ENCODE measurements at places on chromosomes 2 and 18.

- no peak for DNase-seq
Measured at GRCh38 chr2:215020283-215020682, 118.1 kb downstream of the ABCA12 start.

DNA sequence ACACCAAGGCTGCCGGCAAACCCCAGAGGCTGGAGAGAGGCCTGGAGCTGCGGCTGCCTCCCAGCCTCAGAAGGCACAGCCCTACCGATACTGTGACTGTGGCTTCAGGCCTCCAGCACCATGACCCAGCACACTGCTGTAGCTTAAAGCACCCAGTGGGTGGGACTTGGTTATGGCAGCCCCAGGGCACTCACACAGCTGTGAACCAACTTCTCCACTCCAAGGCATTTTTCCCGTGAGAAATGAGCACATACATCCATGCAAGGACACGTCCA, 199.5 kb downstream of the NDUFA10 start:
- no peak for DNase-seq

GRCh38 chr2:6924924-6925409, 7.8 kb downstream of the RNF144A start:
- DNase-seq = no peak

DNA sequence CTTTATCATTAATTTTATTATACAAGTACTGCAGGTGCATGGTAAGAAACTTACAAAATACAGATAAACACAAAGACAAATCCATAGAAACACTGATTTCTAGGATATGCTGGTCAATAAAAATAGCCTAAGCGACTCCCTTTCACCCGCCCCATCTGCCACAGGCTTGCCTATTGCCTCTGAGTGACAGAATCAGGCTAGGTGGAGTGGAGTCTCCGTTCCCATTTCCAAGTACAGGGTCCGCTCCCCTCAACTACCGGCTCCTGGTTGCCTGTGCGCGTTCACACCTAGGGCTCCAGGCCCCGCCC, 201 bp upstream of the TRAPPC12 start:
- no peak for DNase-seq

- no peak for DNase-seq
Measured at GRCh38 chr2:99974682-99975375, 167.6 kb downstream of the AFF3 start.

DNA sequence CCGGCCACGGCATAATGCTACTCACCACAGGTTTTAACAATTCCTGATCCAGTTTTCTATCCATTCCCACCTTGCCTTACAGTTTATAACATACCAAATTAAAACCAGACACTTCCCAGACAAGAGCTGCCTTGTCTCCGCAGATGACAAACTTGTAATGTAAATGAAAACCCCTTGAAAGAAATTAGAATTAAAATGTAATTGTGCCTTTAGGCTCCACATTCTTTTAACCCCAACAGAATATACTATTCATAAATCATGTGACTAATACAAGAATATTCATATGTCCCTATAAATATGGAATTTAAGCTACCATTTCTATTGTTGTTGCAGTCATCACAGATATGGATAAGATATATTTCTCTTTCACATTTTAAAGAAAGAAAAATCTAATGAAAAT, 69.9 kb upstream of the ZBTB14 start:
- no peak for DNase-seq

GRCh38 chr2:128557069-128557468, 238.4 kb upstream of the HS6ST1 start:
- no peak for DNase-seq

DNA sequence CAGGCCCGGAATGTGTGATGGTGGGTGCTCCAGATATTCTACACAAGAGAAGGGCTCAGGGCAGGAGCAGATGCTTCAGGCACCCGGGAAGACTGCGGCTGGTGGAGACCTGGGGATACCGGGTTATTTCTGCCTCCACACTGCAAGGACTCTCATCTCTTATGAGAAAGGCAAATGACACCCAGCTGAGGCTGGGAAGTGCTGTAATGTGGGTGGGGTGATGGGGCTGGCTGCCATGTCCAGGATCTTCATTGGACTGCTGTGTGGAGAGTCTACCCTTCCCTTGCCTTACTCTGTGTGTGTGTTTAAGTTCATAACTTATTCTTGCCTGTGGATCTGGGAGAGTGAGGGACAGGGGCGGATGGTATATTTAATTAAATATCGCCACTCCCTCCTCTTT, 124.1 kb downstream of the KLHL29 start:
- no peak for DNase-seq

DNA sequence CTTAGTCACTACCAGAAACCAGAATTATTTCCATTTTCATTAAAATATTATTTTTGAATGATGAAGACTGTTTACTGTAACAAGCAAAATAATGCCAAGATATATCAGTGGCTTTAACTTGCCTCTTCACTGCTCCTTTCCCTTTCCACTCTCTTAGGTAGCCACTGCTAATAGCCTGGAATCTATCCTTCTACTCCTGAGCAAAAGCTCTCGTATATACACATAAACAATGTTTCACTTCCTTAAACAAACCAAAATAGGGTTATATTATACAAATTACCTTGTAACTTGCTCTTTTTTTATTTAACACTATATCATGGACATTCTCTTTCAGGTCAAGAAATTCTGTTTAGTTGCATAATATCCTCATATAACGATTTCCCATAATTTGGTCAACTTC, 20.8 kb downstream of the IMMT start:
- DNase-seq = no peak

DNA sequence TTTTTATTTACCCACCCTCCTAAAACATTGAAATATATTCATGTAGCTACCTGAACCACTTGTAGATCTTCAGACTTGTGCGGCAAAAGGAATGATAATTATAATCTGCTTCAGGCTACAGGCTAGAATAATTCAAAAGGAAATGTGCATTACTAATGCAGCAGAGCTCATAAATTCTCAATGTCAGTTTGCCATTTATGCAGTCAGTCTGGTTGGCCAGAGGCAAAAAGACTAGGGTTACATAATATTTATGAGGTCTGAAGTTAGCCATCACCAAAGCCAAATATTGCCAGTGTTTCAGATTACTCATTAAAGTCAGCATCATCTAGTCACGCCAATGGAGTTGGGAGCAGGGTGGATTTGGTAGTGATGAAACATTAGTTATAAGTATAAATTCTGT, 38.9 kb downstream of the METAP1D start:
- DNase-seq = no peak

GRCh38 chr2:112084689-112085374, 29.8 kb downstream of the TMEM87B start:
- DNase-seq = no peak

DNA sequence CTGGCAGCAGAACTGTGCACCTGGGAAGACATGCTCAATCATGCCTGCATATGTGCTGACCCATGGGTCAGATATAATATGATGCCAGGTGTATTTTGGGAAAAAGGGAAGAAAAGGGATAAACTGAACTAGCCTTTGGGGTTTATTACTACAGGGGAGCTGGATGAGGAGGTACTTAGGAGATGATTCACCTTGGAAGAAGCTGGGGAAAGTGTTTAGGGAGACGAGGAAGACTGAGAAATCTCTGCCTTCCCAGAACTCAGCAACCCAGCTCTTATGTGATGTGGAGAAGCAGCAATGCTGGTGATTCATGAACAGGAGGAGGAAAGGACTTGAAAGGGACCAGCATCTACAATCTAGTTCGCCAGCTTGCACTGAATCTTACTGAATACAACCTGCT, 110.2 kb downstream of the BARD1 start:
- no peak for DNase-seq

- no peak for DNase-seq
Measured at GRCh38 chr2:120825370-120826259, 89.9 kb downstream of the GLI2 start.

DNA sequence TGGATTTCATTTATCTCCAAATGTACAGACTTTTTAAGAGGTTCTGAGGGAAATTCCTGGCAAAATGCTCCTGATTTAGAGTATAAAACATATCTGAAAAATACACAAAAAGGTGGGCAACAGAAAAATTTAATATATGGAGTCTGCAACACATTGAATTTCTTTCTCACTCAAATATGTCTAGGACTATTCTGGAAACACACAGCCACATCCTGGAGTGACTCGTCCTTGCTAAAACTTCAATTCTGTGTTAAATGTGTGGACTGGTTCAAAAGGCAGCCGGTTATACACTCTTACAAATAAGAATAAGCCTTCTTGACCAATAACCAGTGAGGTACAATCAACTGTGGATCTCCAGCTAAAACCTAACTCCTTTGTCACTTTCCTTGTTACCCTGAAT, 44.1 kb upstream of the RND3 start:
- no peak for DNase-seq

- no peak for DNase-seq
Measured at GRCh38 chr18:4636967-4637366, 181.9 kb upstream of the DLGAP1 start.

DNA sequence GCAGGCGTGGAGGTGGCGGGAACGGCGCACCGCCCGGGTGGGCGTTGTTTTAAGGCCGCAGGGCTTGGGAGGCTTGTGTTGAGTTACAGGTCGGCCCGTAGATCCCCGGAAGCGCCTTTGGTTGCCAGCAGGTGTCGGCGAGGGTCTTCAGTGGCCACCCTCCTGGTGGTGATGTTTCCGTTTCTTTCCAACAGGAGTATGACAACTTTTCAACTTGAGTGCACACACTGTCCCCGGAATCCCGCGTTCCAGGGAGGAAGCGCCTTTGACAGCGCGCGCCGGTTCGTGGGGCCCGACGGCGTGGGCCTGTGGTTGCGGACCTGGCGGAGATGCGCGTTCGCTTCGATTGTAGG, 1.0 kb upstream of the HDAC4 start:
- DNase-seq = no peak

DNA sequence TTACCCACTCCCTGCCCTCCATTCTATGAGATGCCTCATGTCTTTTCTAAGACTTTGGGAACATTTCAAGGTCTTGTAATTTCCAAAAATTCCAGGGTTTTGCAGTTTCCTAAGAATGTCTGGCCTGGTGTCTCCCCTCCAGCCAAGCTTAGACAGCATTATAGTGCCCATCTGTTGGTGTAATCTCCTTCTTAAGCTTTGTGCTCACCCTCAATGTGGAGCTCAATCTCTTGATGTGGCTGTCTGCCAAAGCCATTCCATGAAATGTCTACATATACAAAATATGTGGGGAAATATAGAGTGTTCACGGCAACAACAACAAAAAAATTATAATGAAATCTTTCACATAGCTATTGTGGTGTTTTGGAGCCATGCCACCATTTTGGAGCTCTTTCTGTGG, 558.4 kb downstream of the PIK3C3 start:
- no peak for DNase-seq

DNA sequence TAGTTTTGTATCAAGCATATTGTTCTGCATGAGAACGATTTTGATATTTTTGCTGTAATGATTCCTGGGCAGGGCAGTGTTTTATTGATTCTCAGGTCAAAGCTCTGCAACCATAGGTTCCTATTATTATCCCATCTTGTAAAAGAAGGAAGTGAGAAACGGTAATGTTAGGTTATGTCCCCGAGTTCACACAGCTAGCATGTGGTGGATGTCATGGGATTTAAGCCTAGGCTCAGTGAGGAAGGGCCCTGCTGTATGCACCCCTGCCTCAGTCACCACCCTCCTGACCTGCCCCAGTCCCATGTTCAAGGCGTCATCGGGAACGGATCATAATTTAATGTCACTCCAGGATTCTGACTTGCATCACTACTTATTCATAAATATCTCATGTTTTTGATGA, 10.7 kb downstream of the ACP1 start:
- no peak for DNase-seq

DNA sequence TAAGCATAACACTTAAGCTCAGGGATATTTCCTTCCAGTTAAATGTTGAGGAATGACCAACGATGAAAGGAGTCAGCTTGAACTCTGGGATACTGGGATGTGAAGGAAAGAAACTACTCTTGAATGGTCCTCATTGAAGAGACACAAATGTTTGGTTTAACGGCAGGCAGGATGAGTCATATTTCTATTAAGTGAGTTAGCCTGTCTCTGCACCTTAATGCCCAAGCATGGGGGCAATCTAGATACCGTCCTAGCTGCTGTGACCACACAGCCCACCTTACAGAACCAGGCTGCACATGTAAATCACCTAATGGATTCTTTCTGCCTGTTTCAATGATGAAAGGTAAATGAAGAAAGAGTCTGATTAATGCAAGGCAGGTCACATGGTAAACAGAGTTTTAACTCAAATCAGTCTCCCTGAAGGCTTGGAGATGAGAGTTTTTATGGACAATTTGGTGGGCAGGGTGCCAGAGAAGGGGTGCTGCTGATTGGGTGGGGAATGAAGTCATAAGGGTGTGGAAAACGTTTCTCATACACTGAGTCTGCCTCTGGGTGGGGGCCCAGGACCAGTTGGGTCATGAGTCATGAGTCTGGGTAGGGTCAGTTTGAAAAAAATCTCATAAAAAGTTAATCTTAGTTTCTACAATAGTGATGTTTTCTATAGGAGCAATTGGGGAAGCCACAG, 144.6 kb upstream of the MMADHC start:
- no peak for DNase-seq

DNA sequence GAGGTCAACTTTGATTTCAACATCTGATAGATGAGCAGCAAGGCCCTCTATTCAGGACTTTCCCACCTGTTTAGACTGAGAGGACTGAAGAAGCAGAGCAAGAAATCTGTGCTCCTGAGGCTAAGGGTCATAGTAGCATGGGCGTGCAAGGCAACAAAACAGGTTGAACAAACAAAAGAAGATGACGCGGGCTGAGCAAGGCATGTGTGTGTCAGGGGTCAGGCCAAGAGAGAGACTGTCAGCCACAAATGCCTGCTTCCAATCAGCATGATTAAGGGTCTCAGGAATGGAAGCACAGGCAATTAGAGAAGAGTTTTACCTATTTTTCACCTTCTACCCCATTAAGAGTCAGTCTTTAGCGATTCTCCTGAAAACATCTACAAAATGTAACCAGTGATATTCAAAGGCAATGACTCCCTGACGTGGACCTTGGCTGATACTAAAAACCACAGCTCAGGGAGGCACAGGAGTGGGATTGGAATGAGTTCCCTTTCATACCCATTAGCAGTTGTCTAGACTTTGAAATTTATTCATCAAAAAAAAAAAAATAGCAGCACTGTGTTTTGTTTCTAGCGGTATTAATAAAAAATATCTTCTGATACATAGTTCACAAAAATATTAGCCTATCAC, 81.9 kb downstream of the DYNAP start:
- no peak for DNase-seq

Measured in effector CD4-positive, alpha-beta T cell (primary cell).